ENCODE measurements at places on chromosomes 13 and 19.

- no peak for DNase-seq
Observed at GRCh38 chr13:42746866-42747265, 34.5 kb upstream of the FAM216B start.

GRCh38 chr13:85186356-85187045 lies 612.7 kb downstream of the SLITRK6 start:
- no peak for DNase-seq

- DNase-seq = no peak
Observed at GRCh38 chr13:113927661-113928581, 46.0 kb downstream of the C13orf46 start.

- DNase-seq = no peak
Observed at GRCh38 chr13:77883328-77883727, 35.3 kb downstream of the EDNRB start.

DNA sequence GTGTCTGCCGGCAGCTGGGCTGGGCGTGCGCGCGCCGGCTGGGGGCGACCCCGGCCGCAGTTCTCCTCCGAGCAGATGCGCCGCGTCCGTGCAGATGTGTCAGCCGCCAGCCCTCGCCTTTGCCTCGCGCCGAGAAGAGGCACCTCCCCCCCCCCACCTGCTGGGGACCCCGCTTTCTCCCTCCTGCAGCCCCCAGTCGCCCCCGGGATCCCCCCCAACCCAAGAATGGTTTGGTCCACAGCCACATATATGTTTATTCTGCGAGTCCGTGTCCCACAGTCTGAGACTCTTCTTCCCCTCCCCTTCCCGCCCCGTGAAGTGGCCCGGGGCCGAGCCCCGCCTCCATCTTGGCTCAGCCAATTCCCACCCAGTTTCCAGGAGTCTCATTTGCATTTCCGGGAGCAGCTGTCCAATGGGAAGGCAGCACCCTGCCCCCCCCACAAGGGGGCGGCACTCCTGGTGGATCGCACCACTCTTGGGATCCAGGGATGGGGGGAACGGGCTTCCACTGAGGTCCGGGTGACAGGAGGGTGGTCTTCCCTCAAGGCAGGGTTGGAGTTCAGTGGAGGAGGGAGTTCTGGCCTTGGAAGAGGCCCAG lies 8.6 kb downstream of the ISOC2 start:
- DNase-seq = peak; percentile 92

DNA sequence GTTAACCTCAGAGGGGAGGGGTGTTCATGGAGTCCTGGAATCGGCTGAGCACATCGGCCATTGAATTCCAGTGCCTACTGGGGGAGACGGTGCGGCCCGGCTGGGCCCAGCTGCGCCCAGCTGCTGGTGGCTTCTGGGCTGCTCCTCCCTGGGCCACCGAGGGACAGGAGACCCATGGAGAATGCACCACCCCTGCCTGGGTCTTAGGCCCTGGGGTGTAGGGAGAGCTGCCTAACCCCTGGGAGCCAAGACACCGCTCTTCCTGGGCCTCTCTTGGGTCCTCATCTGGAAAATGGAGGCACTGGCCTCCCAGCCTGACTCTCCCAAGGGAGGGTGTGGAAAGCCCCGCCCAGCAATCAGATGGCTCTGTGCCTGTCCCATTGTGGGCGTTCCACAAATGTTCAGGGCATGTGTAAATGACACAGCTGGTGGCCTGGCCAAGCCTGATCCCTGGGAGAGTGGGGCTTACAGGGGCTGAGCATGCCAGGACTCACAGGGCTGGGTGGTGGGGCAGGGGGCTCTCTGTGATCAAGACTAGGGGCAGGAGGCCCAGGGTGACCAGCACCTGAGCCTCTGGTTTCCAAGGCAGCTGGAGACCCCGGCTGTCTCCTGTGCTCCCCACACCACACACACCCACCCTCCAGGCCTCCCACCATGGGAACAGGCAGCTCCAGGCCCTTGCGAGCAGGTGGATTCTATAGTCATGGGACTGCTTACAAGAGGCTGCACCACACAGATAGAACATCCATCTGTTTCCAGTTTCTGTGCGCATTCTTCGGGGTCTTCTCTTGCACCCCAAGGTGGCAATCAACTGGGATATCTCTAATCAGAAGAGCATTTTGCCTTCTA lies 150.9 kb downstream of the URI1 start:
- DNase-seq = no peak

- DNase-seq = peak; percentile 71
Observed at GRCh38 chr13:60572855-60573254, 175.8 kb downstream of the TDRD3 start.

- peak; percentile 88 for DNase-seq
Observed at GRCh38 chr13:23433171-23434153, at the start of gene SACS. Gene SACS (minus strand): TSS chr13:23433702. CDS start chr13:23411239, 22,463 bp downstream.

DNA sequence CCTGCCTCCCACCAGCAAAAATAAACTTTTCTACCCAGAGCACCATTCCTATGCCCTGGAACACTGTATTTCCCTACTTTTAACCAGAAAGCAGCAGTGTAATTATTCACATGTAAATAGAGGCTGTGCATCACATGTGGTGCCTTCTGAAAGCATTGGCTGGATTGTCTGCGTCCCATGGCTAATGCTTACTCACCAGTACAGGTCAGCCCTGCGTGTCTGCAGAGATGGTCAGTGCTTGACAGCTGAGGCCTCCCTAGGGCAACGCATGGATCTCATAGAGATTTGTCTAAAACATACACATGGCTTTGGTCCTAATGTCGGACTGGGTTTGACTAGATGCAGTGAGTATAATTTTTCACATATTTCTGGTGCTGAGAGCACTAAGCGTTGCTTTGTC lies 64.2 kb downstream of the DPY19L3 start:
- DNase-seq = no peak

DNA sequence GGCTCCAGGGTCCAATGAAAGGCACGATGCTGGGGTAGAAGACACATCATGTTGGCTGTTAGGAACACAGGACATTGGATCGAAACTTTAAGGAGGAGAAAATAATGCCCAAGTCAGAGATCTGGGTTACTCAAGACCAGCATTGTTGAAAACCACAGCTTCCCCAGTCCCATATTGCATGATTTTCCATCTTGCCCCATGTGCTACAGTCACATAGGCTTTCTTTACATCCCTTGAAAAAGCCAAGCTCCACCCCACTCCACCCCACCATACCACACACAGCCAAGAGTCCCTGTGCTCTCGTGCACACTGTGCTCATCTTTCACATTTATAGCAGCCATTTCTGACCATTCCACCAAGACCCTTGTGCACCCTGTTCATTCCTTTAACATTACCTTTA lies 636.2 kb downstream of the DIAPH3 start:
- DNase-seq = no peak

GRCh38 chr19:46787331-46788261 lies 798 bp downstream of the SLC1A5 start:
- peak; percentile 84 for DNase-seq

DNA sequence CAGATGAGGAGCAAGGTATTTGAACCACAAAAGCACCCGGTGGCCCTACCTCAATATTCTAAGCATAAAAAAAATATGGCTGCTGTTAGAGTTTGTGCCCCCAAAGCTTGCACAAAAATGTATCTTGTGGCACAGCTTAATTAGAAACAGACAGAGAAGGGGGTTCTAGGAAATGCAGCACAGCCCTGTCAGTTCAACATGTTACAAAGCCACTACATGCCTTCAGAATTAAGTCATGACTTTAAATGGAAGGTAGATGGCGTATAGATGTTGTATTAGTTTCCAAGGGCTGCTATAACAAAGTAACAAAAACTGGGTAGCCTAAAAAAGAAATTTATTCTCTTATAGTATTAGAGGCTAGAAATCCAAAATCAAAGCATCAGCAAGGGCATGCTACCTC lies 703.8 kb downstream of the DIAPH3 start:
- DNase-seq = peak; percentile 39

DNA sequence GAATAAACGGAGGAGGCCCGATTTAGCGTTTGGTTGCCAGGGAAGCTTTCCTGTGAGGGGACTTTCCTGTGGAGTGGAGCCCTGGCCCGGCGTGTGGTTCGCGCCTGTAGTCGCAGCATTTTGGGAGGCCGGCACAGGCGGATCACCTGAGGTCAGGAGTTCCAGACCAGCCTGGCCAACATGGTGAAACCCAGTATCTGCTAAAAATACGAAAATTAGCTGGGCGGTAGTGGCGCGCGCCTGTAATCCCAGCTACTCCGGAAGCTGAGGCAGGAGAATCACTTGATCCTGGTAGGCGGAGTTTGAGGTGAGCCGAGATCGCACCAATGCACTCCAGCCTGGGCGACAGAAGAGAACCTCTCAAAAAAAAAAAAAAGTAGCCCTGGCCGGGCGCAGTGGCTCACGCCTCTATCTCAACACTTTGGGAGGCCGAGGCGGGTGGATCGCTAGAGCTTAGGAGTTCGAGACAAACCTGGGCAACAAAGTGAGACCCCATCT lies 6.9 kb downstream of the KANK3 start:
- no peak for DNase-seq

DNA sequence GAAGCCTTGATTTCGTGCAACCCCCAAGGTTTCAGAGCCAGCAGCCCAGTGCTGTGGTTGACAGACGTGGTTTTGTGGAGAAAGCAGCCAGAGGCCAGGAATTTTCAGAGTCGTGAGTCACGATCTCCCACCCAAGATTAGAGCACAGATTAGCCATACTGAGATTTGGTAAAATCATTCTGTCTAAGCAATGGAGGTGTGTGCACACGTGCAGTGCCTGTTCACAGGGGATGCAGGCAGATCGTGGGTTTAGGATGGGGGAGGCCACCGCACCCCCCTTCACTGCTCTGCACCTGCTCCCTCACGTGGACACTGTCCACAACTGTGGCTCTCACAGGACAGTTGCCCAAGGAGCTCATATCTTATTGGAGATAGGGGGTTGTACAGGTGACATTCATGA lies 46.6 kb upstream of the GPR183 start:
- no peak for DNase-seq

GRCh38 chr19:9883231-9883758 lies 48.2 kb downstream of the PIN1 start:
- no peak for DNase-seq

DNA sequence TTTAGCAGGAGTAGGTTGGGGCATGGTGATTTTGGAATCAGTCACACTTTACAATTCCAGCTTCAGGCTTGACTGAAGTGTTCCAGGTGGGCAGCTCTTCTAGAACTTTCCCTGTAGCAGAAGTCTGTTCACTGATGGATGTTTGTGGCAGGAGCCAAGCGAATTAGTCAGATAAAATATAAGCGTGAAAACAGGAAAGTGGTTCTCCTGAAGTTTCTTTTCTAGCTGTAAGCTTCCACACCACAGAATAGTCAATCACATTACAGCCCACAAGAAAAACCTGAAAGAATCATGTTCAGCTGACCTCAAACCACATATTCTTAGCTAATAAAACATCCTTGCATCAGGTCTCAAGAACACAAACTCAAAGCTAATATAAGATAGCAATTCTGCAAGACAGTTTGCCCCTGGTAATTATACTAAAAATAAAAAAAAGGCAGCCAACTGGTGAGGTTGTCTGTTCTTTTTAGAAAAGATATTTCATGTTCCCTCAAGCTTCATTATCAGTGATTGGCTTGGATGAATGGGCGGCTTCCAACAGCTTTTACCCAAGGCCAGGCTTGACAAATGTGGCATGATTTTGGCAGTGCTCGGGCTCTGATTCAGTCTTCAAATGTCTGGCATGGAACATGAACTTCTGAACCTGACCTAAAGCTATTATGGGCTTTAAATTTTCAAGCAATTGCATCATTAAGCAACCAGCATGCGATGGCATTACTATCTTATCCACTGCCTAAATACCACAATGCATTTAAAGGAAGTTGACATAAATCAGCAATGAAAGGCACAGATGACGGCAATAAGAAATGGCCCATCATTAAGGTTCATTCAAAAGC lies 136.8 kb downstream of the DCLK1 start:
- peak; percentile 5 for DNase-seq

DNA sequence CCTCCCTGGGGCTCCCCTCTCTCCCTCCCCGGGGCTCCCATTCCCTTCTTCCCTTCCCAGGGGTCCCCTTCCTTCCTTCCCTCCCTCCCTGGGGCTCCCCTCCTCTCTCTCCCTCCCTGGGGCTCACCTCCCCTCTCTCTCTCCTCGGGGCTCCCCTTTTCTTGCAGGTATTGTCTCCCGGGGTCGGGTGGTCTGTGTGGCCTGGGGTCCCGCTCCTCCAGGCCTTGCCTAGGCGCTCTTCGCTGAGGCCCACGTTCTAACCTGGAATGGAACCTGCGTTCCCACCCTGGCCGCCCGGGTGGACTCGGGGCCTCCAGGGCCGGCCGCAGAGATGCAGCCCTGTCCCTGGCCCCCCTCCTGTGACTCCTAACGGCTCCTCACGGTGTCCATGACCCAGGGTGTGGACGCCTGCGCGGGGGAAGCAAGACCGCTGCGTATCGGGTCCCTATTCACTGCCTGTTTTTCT lies 940 bp upstream of the DCUN1D2 start:
- peak; percentile 54 for DNase-seq

GRCh38 chr19:35533201-35533821 lies at the start of gene GAPDHS:
Gene GAPDHS (plus strand): TSS chr19:35533456. CDS start chr19:35533528, 72 bp downstream.
- peak; percentile 36 for DNase-seq

DNA sequence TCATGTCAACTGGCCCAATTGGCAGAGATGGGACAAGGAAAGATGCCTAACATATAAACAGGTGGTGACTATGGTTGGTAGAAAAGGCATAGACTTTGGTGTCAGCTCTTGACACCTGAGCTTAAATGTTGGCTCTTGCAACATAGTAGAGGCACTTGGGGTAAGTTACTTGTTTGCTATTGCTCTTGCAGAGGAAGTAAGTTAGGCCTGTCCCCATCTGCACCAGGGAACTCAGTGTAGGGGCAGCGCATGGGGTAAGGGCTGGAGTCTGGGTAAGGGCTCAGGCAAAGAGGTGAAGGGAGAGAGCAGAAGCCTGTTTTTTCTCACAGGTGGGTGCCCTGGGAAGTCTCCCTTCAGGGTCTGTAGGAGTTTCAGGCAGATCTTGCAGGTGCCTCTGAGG lies 27.6 kb downstream of the ERICH6B start:
- DNase-seq = no peak

DNA sequence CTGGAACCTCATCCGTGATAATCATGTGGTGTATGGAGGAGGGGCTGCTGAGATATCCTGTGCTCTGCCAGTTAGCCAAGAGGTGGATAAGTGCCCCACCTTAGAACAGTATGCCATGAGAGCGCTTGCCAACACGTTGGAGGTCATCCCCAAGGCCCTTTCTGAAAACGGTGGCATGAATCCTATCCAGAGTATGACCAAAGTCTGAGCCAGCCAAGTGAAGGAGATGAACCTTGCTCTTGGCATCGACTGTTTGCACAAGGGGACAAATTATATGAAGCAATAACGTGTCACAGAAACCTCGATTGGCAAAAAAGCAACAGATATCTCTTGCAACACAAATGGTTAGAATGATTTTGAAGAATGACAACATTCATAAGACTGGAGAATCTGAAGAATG lies 251.2 kb upstream of the OBI1 start:
- no peak for DNase-seq

GRCh38 chr19:34436716-34437115 lies 8.5 kb downstream of the UBA2 start:
- DNase-seq = no peak

GRCh38 chr19:39497701-39497995 lies 1.1 kb upstream of the DLL3 start:
- DNase-seq = peak; percentile 94
